ENCODE measurements at places on chromosomes 3 and 15. TPM values are rescaled to one million over a fixed set of nuclear protein-coding genes. Genes with fewer than 3 reads are reported as not detected.

Gene SUCNR1
- 0.73 TPM for total RNA-seq

Gene AP3B2
- total RNA-seq = 49.5 TPM

Gene AADAC
- not detected for total RNA-seq

Gene EFHB
- total RNA-seq = 0.64 TPM

Gene ATP8B4
- 15.3 TPM for total RNA-seq

Gene INAFM2
- total RNA-seq = 13.2 TPM

Gene ZNF592
- 9.3 TPM for total RNA-seq

Gene UBA5
- total RNA-seq = 74.4 TPM

Gene CCR9
- not detected for total RNA-seq

Gene HCN4
- 5.9 TPM for total RNA-seq

Gene CADPS
- total RNA-seq = 187 TPM

Gene EID1
- total RNA-seq = 106 TPM

Gene HRG
- total RNA-seq = not detected

Gene PXYLP1
- total RNA-seq = 47.0 TPM

Gene HTR3C
- not detected for total RNA-seq

Gene REC114
- not detected for total RNA-seq

Gene GHRL
- total RNA-seq = 0.64 TPM

Data from cerebellum (tissue), 4 donors.